ENCODE measurements at places on chromosomes 5 and 9.

- peak; percentile 10 for DNase-seq
Observed at GRCh38 chr9:90458485-90458884, 184.1 kb downstream of the DIRAS2 start.

DNA sequence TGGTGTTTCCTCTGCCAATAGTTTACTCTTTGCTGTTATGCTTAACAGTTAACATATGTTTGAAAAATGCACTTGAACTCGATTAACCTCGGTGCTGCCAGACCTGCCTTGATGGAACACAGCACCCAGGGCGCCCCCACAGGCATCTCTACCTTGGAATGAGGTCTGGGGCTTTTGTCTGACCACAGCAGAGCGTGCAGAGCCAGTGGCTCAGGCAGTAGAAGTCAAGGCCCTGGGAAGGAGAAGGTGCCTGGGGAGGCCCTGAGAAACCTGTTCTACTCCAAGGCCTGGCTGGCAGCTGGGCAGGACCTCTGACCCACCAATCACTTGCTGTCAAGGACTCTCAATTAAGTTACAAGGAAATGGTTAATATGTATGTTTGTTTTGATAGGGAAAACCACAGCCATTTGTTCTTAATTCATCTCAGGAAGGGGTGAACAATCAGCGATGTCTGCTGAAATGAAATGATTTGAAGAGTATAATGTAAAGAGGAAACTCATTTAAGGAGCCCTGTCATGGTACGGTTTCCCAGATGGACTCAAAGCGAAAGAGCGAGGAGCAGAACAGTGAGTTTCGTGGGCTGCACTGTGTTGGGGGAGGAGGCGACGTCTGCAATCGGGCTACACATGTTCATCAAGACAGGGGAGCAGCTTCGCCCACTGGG is 21.9 kb downstream of the MACROH2A1 start:
- DNase-seq: peak; percentile 68

DNA sequence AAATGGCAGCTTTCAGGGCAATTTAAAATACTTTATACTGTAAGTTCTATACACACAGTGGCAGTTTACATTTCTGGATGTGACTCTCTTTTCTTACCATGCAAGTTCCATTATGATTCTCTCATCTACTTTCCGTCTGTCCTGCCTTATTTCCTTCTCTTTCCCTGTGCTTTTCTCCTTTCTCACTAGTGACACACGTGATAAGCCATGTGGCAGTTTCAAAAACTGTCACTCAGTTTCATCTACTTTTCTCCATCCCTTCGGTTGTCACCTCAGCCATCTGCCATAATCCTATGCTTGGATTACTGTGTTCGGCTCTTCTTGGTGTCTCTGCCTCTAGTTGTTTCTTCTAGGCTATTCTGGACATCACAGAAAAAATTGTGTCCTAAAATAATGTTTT is 46.8 kb upstream of the ATG10 start:
- DNase-seq: no peak

GRCh38 chr9:4555236-4555635 is 65.0 kb downstream of the SLC1A1 start:
- DNase-seq: no peak

DNA sequence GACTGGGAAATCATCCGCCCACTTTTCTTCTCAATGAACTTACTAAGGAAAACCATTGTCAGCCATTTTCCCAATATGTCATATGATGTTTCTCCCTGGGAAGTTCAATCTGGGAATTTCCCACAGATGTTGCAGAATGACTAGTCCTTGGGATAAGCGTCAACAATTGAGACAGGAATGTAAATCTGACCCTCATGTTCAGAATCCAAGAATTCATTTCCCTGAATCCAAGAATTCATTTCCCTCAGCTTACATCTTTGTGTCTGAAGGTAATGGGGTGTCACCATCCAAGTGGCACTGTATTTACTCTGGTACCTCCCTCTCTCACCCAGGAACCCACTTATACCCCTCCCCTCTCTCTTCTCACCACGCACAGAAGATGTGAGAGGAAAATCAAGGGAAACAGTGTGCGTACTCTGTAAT is 7.4 kb downstream of the KLF9 start:
- peak; percentile 5 for DNase-seq

GRCh38 chr5:147629196-147629595 is 119.3 kb upstream of the DPYSL3 start:
- no peak for DNase-seq

DNA sequence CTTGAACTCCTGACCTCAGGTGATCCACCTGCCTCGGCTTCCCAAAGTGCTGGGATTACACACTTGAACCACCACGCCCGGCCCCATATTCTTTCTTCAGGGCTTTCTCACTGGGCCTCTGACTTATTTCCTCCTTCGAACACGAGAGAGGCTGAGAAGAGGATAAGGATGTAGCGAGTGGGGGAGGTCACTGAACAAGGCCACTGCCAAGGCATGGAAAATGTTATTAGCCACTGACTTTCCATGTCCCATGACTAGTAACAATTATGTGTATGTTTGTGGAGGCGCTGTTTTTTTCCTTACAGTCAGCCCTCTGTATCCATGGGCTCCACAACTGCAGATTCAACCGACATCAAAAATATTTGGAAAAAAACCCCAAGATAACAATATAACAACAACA is 12.3 kb upstream of the FCHSD1 start:
- DNase-seq: no peak

- DNase-seq: no peak
Observed at GRCh38 chr5:74642543-74642863, 2.0 kb upstream of the ENC1 start.

DNA sequence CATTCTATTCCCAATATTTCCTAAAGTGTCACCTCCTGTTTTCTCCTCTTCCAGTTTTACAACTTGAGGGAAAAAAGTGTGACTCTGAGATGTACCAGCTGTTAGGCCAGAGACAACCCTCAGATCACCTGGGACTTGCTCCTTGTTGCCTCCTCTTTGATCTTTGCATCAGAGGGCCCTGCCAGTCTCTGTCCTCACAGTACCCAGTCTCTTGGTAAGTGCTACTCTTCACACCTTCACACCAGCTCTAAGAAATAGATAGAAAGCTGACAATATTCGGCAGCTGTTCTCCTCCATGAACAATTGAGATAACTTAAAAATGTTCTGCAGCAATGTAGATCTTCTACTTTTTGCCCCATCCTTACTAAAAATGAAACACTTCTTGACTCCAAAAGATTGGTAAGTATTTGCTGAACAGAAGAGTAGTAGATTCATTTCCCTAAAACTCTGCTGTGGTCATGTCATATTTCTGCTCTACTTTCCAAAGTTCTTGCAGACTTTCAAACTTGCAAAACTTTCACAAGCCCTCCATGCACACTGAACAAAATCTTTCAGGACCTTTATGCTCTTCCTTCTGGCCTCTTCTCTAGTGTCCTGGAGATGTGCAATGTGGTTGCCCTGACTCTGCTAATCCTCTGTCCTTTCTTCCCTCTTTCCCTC is 188.6 kb downstream of the SNX18 start:
- DNase-seq: peak; percentile 52

DNA sequence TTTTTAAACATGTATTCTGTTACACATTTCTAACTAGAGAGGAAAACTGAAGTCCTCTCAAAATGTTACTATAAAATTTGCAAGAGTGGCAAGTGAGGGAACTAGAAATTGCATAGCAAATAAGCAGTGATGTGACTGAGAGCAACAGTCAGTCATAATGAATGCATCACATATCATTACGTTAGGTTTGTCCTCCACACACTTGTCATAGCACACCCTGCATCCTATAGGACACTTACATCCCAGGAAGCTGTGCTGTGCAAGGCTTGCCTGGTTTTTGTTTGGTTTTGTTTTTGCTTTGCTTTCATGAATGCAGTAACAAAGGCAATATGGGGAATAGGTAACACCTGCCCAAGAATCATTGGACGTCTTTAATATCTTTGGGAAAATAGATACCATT is 10.8 kb downstream of the NFIB start:
- no peak for DNase-seq

- peak; percentile 29 for DNase-seq
Observed at GRCh38 chr9:101536938-101537337, 3.3 kb downstream of the RNF20 start.

DNA sequence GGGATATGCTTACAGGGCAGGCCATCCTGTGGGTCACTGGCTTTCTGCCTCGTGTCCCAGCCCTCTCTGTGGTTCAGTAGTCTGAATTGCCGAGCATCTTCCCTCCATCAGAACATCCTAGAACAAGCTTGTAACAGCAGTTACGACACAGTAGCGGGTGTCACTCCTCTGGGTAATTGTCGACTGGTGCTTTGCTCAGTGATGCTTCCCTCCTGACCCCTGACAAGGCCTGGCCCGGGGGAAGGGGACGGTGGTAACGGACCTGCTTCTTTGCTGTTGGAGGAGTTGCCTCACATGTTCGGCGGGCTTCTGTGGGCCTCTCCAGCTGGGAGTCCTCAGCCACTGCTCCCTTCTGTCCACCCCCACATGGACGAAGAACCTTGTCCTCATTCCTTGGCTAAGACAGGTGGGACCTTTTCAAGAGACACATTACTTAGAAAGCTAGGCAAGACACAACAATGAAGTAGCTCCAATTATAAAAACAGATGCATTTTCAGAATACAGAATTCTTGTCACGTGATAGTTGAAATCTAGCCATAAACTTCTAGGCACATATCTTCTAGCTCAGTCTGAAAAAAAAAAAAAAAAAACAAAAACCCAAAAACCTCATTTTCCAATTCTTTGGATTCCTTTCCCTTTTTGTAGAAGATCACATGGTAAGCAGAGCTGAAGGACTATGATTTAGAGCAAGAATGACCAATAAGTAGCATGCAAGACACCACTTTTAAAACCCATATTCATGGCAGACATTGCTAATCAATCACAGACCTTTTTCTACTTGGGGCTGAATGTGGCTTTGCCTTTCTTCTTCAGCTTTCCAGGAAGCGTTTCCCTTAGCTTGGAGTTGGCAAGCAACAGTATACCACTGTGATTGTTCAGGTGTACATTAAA is 25.0 kb downstream of the HMCN2 start:
- no peak for DNase-seq

DNA sequence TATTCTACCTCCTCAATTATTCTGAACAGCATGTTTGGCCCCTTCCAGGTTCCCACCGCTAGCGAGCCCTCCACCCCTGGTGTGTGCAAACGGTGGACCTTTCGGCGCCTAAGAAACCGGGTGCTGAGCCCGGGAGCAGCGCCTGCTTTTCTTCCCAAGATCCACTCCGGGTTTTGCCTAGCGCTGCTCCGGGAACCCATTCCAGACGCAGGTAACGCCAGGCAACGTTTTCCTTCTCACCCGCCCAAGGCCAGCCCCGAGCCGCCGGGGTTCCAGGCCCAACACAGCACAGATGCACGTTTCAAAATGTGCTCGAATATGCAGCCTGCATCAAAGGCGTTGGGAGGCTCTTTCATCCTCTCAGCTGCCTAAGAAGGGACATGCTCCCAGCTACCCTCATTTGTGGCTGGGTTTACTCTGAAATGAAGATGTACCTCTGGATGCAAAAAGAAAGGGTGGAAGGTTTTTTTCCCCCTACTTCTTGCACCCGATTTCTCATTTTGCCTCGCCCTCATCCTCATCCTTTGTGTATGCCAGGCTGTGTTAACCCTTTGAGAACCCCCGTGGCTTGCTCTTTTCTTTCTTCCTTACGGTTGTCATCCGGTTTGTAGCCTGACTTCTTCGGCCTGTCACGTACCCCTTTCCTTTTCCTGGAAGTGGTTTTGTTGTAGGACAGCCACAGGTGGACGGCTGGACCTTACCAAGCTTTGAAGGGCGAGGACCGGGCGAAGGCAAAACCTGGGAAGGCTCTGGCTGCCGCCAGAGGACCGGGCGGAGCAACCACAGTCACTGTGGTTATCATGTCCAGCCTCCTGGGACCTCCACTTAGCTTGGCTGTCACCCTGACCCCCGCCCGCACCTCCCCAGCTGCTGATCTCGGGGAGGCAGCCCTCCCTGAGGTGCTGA is 226.9 kb downstream of the SMARCA2 start:
- peak; percentile 79 for DNase-seq

- DNase-seq: no peak
Observed at GRCh38 chr5:158814521-158814920, 285.2 kb downstream of the EBF1 start.

DNA sequence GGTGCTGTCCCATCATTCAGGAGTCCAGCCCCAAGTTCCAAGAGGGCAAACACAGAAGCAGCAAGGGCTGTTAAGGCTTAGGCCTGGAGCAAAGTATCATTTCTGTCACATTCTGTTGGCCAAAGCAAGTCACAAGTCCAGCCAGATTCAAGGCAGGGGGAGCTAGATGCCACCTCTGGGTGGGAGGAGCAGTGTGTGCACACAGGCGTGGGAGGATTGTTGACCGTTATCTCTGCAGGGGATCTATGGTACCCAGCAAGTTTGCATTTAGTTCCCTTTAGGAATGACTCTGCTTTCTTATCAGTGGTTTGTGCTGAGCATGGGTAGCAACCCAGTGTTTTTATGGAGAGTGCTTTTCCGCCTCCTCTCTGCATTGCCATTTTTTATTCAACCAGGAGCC is 278.9 kb downstream of the NR3C1 start:
- peak; percentile 72 for DNase-seq

DNA sequence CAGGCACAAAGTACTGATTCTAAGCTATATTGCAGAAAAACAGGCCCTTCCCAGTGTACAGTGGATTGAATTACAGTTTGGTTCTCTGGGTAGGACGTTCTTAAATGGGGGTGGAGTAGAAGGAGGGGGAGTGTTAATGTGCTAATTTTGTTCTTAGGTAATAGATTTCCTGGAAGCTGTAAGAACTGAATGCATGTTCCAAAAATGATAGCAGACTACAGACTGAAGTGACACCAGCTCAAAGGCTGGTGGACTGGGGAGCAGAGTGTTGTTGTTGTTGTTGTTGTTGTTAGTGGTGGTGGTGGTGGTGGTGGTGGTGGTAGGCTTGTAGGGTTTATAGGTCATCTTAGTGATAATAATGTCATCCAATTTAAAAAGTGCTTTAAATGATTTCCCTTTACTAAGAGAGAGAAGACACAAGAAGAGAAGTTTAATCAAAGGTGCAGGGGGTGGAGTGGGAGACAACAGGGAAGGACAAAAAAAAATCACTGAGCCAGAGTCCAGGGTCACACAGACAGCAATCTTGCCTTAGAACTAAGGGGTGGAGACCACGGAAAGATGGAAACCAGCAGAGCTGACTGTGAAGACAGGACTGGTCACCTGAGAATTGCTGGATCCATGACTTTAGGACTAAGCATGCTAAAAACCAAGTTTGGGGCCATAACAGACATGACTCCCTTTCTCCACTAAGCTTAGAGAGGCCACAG is 27.0 kb downstream of the TTLL11 start:
- DNase-seq: no peak

- no peak for DNase-seq
Observed at GRCh38 chr5:65185468-65185867, 296.3 kb downstream of the ADAMTS6 start.

GRCh38 chr9:111984086-111984802 is 87.6 kb downstream of the UGCG start:
- DNase-seq: peak; percentile 58

DNA sequence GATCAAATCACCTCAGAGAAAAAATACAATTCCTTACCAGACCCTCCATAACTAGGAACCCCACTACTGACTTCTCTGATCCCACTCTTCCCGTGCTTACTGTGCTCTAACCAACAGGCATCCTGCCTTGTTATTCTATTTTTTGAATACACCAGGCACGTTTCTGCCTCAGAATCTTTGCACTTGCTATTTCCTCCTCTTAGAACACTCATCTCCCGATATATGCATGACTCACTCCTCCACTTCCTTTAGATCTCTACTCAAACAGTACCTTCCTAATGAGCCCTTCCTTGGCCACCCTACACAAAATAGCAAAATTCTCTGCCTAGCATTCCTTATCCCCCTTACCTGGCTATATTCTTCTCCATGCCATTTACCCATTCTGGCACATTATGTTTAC is 43.9 kb downstream of the MAPKAP1 start:
- DNase-seq: peak; percentile 40

- DNase-seq: peak; percentile 96
Observed at GRCh38 chr9:19154135-19154612, 26.9 kb upstream of the PLIN2 start.

GRCh38 chr5:68148096-68148495 is 67.5 kb upstream of the PIK3R1 start:
- no peak for DNase-seq

Measured in suppressor macrophage (primary cell).